ENCODE measurements at places on chromosomes 2 and 18. TPM values are rescaled to one million over a fixed set of nuclear protein-coding genes. Genes with fewer than 3 reads are reported as not detected.

BOLL gene
- total RNA-seq: 0.27 TPM

PID1 gene
- total RNA-seq: 31.1 TPM

CCDC102B gene
- 61.4 TPM for total RNA-seq

PAX3 gene
- 5.7 TPM for total RNA-seq

UGT1A3 gene
- total RNA-seq: not detected

PSMA8 gene
- total RNA-seq: not detected

All from camera-type eye (tissue), 1 donor.